Common myeloid progenitor, CD34-positive (primary cell): ENCODE measurements at places on chromosomes 4 and X.

- DNase-seq: no peak
Measured at GRCh38 chr4:149136951-149137620, 678.6 kb downstream of the IQCM start.

DNA sequence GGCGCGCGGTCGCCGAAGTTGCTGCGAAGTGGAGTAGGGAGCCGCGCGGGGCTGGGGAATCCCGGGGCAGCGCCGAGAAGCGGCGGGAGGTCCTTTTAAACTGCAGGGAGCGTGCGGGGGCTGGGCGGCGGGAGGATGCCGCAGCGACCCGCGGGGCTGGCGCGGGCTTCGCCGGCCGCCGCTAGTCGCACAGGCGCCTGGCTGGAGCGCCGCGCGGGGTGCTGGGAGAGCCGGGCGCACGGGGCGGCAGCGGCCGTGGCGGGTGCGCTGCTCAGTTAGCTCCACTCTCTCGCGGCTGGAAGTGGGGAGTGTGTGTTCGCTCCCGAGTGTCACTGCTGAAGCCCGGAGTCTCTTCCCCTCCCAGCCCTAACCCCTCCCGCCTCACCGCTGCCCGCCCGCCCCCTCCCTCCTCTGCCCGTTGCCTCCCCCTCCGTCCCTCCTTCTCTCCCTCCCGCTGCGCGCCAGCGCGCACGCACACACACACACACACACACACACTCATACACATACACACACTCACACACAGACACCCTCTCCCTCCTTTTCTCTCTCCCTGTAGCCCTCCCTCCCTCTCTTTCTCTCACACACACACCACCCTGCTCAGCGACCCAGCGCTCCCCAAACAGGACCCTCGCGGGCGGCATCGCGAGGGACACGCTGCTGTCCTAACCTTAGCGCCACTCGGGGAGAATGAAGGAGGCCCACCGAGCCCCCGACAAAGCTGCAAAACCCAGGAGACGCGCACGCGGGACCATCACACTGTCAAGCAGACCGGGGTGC lies at the start of gene NDNF:
NDNF (minus strand) TSS at position 312 of the 780 bp plus-strand sequence. CDS start 26,698 bp downstream, outside the sequence.
- DNase-seq: peak; percentile 22

- no peak for DNase-seq
Measured at GRCh38 chr4:110480031-110480549, 4.1 kb downstream of the ENPEP start.

DNA sequence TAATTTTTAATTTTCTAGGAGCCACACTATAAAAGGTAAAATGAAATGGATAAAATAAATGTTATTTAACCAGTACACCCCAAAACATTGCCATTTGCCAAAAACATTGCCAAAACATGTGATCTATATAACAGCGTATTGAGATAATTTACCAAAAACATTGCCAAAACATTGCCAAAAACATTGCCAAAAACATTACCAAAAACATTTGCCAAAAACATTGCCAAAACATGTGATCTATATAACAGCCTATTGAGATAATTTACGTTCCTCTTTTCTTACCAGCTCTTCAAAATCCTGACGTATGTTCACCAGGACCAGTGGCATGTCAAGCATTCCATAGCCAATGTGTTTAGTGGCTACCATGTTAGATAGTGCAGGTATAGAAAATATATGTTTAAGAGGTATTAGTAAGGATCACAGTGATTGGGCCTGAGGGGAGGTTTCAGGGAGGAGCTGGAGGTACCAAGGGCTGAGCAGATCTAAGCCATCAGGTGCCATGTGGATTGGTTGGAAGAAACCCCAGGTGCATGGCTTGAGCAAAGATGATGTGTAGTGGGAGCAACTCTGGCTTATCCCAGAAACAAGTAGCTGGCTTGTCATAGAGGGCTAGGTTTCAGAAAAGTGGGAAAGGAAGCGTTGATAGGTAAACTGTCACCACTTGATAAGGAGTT lies 42.6 kb downstream of the RAPGEF2 start:
- no peak for DNase-seq

- DNase-seq: peak; percentile 87
Measured at GRCh38 chr4:169810325-169811323, 52.9 kb upstream of the HPF1 start.

DNA sequence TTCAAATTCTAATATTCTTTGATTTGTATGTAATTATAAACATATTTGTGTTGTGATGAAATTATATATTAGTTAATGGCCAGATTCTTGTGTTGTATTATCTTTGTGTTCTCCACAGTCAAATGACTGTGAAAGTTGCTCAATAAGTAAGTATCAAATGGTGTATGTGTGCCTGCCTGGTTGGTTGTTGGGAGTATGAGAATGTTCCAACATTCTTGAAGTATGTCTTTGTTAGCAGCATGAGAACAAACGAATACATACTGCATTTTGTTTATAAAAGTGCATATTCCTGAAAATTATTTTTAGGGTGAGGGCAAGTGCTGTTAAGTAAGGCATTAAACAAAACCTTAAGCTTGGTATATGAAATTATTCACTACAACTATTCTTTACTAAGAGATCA lies 16.2 kb downstream of the ARHGEF38 start:
- DNase-seq: no peak

- DNase-seq: peak; percentile 56
Measured at GRCh38 chrX:110992611-110993010, 103.4 kb upstream of the PAK3 start.

DNA sequence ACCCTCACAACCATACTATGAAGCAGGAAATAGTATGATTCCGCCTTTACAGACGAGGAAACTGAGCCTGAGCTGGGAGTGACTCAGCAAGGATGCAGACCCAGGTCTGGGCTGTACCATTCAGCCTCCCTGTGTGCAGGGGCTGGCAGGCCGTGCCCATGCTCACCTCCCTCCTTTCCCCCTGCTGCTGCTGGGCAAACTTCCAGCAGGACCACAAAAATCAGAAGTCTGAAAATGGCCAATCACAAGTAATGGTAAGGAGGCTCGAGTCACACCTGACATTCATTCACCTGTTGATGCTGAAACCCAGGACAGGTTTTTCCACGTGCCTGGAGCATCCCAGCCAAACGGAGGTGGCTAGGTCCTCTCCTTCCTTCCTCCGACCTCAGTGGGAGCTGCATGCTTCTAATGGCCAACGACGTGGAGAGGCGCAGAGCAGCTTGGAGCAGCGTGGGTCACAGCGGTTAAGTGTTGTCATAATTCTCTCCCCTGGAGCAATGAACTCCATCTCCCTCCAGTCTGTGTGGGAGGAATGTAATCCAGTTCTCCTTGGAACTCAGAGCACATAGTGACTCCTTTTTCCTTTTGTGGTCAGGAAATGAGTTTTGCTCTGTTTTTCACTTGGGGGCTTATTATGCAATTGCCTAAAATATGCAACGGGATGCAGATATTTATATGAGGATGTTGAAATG lies 371.7 kb downstream of the BCOR start:
- peak; percentile 24 for DNase-seq

GRCh38 chr4:127410644-127411043 lies 222.1 kb upstream of the INTU start:
- no peak for DNase-seq

- no peak for DNase-seq
Measured at GRCh38 chr4:1792832-1793495, at the start of gene FGFR3. TSS of gene FGFR3 (plus strand) at chr4:1793293. CDS start at chr4:1793935, 642 bp downstream.

- no peak for DNase-seq
Measured at GRCh38 chr4:82431831-82432230, 1.4 kb downstream of the ENOPH1 start.

DNA sequence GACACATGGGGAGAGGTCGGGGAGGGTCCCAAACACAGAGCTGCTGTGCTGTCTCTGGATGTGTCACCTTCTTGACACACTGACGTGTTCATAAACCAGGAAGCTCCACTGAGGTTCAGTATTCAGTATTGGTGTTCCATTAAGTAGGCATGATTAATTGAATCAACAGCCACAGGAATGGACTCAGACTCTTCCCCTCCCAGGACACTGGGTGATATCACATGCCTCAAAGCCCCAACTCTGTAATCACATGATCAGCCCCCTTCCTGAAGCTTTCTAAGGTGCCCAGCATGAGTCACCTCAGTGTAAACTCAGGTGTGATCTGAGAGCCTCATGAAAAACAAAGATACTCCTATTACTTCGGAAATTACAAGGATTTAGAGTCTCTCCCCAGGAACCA lies 21.1 kb upstream of the HNRNPD start:
- no peak for DNase-seq

DNA sequence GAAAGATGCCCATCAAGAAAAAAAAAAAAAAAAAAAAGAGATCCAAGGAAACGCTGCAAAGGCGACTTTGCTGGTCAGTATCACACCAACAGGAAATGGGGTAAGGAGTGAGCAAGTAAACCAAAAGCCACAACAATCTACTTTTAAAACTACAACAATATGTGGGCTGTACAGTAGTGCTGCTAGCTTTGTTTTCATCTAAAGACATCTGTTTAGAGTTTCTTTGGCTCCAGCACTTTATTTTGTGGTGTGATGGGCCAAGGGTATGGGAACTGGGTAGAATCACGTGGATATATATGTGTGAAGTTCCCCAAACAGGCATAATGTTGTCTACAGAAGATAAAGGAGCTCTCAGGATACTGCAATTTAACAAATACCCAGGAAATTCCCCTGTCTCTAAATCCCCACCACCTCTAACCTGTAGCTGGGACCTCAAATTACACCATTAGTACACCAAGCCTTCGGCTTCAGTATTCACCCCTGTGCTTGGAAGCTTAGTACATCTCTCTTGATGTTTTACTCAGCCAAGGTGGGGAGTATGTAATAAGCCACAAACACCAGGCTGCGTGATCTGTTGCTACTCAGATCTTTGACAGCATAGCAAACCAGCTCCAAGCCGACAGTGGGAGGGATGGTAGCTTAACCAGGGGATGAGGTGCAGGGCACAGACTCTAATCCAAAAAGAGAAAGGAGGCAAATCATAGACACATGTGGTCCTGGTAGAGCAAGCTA lies 207.9 kb downstream of the HS6ST2 start:
- DNase-seq: no peak

DNA sequence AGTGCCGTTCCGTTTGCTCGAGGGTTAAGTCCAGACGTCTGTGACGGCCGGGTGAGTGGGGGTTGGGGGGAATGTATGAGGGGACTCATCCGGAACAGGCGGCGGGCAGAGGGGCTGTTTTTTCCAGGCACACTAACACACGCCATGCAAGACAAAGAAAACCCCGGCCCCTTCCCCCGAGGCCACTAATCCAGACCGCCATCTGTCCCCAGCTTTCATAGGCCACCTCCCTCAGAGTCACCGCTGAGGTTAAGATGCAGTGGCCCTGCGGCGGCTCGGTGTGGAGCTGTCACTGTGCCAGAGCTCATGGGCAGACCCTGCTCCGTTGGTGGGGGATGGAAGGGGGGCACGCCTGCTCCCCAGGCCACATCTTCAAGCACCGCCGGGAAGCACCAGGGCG lies 34.1 kb downstream of the SORCS2 start:
- DNase-seq: peak; percentile 24

GRCh38 chr4:33187035-33187434 lies 2466.9 kb downstream of the PCDH7 start:
- no peak for DNase-seq

- no peak for DNase-seq
Measured at GRCh38 chrX:25726539-25726938, 411.6 kb upstream of the MAGEB18 start.
